ENCODE measurements at places on chromosomes 13 and 19.
A peak's percentile ranks its signal among the peaks of the same experiment; 100 is the strongest.

GRCh38 chr19:4037301-4037949 lies 29.3 kb downstream of the ZBTB7A start:
- DNase-seq: no peak

DNA sequence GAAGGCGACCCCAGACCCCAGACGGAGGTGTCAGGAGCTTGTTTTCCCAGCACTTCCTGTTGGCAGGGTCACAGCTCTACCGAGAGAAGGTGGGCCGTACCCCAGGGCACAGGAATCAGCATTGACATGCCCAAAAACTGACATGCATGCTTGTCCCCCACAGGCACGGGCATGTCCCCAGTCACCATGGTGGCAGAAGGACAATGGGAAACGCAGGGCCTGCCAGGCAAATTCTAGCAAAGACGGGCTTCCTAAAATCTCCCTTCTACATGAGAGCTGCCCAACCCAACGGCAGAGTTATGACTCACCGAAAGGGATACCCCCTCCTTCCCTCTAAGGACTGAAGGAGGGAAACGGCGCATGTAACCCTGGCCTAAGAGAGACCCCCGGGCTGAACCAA lies 18.5 kb downstream of the TSHZ3 start:
- no peak for DNase-seq

- DNase-seq: no peak
Measured at GRCh38 chr19:41734585-41734984, 20.7 kb upstream of the CEACAM6 start.

GRCh38 chr19:1240925-1241324 lies 626 bp upstream of the ATP5F1D start:
- DNase-seq: peak; percentile 47

- DNase-seq: no peak
Measured at GRCh38 chr19:15850385-15850784, 34.9 kb upstream of the OR10H1 start.

- DNase-seq: no peak
Measured at GRCh38 chr19:269241-269640, 22.0 kb downstream of the PLPP2 start.

DNA sequence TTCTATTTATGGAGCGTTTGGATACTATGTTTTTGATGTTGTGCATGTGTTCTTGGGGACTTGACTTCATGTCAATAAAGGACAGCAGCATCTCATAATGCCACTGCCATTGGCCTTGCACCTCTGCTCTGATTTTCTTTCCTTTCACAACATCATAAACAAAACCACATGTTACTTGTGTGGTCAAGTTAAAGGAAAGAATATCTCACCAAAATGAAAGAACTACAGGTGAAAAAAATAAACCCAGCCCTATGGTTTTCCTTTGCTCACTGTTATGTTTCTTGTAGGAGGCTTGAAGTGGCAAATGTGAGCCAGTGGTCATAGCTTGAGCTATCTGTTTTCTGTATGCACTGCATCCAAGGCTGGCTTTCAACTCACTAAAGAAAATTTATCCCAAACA lies 240.4 kb downstream of the KCNRG start:
- no peak for DNase-seq

Measured in B cell (primary cell).